ENCODE measurements at places on chromosomes 7 and 10. TPM values are rescaled to one million over a fixed set of nuclear protein-coding genes. Genes with fewer than 3 reads are reported as not detected.

RBM20 gene
- total RNA-seq: 0.27 TPM

ASB10 gene
- not detected for total RNA-seq

SPDYE2 gene
- not detected for total RNA-seq

LLCFC1 gene
- not detected for total RNA-seq

CCDC126 gene
- total RNA-seq: 10.3 TPM
